Colonic mucosa (tissue), 4 donors: ENCODE measurements at places on chromosomes 3 and 15. TPM values are rescaled to one million over a fixed set of nuclear protein-coding genes. Genes with fewer than 3 reads are reported as not detected.

GRCh38 chr3:52023860-52024764 lies 28.4 kb upstream of the RPL29 start:
- DNase-seq: no peak

DNA sequence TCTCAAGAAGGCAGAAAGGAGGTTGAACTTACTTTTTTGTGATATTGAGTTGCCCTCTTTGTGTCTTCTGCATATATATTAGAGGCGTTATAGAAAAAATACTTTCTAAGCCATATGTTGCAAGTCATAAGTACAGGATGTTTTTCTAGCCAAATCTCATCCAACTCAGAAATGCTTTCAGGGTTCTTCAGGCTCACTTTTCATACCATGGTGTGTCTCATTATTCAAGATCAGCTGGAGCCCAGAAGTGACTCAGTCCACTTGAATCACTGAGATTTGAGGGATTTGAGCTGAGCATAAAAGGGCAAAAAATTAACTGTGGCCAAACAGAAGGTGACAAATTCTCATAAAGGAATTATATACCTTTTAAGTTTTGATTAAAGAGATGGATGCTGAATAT lies 157.3 kb downstream of the WNT5A start:
- no peak for DNase-seq

DNA sequence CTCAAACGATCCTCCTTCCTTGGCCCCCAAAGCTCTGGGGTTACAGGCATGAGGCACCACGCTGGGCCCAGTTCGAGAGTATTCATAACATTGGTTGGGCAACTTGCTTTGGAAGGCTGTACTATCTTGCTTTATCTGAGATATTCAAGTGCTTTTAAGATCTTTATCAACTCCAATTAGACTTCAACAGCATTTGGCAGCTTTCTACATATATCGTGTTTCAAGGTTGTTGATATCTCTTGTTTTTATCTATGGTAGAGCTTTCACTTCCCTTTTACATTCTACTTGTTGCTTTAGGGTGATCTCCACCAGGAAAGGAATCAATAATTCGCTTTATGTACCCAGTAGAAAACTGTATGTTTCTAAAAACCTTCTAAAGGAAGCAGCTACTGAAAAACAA lies 395.3 kb downstream of the IL5RA start:
- no peak for DNase-seq

DNA sequence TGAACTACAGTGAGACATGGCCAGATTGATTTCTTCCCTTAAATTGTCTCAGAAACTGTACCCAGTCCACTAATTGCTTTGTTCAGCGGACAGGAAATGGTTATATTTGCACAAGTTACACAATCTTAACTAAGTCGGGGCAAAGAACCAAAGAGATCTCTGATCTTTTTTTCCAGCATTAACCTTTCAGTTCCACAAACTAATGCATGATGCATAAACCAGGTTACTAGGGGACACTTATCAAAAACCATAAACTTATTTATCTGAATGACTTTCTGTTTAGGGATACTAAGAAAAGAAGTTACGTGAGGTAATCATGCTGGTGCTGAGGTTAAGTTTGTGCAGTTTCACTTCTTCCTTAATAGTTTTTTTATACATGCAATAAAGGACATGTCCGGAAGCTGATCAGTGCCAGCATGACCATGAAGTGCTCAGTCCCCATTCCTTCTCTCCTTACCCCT lies 22.4 kb downstream of the FNDC3B start:
- DNase-seq: no peak

GRCh38 chr3:16325850-16326249 lies 60.8 kb downstream of the OXNAD1 start:
- no peak for DNase-seq

DNA sequence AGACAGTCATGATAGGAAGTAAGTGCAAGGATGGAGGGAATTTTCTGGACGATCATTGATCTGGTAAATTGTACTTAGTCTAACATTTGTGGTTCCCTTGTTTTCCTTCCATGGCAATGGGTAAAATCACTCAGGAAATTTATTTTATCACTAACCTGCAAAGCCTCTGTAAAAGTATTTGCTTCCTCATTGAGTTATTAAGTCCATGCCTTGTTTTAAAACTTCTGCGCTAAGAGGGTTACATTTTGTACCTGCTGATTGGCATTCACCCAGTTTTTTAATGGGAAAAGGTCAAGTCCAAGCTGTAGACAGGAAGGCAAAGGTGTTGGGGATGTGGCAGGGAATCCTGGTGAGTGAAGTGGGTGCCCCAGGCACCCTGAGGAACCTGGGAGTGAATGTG lies 146.2 kb upstream of the NR2F2 start:
- DNase-seq: no peak

Gene FBXL2
- total RNA-seq: 0.69 TPM

Gene COLQ
- total RNA-seq: 0.85 TPM
